ENCODE measurements at places on chromosomes 13 and 19.

GRCh38 chr13:49711218-49711863 lies 20.1 kb upstream of the EBPL start:
- no peak for DNase-seq

DNA sequence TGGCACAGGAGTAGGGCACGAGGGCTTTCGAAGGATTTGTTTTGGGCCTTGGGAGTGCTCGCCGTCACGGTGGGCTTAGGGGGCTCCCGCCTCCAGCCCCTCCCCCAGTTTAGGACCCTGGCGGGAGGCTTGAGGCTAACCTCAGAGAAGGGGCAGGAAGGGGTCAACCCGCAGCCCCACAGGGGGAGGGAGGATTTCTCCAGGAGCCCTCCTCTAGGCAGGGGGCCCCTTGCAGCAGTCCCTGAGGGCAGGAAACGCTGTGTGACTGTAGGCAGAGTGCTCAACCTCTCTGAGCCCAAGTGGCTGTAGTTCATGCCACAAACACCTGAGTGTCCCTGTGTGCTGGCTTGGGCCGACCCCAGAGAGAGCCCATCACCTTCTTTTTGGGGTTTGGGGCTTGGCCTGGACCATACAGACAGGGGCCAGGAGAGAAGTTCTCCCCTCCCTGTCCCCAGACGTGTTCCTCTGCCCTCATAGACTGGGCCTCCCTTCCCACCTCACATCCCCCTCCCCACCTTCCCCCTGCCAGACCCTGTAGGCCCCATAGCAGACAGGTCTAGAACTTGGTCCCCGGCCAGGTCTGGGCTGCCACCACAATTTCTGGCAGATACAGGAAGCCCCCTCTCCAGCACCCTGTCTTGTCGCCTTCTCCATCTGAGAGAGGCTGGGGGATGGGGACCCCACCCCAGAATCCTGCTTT lies 8.1 kb downstream of the ISYNA1 start:
- DNase-seq: no peak

DNA sequence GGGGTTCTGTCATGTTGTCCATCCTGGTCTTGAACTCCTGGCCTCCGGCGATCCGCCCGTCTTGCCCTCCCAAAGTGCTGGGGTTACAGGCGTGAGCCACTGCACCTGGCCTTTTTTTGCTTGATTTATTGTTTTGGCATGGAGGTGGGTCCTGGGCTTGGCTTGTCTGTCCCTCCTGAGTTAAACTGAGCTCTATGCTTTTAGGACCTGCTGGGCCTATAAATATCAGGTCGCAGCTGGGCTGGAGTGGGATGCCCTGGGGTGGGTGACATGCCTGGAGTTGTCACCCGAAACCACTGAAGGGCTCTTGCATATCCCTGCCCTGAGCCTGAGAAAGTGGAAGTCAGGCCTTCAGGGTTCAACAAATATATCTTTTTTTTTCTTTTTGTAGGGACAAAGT lies 5.5 kb downstream of the ARRDC5 start:
- no peak for DNase-seq

GRCh38 chr19:40365613-40366401 lies 17.3 kb downstream of the PLD3 start:
- peak; percentile 81 for DNase-seq

DNA sequence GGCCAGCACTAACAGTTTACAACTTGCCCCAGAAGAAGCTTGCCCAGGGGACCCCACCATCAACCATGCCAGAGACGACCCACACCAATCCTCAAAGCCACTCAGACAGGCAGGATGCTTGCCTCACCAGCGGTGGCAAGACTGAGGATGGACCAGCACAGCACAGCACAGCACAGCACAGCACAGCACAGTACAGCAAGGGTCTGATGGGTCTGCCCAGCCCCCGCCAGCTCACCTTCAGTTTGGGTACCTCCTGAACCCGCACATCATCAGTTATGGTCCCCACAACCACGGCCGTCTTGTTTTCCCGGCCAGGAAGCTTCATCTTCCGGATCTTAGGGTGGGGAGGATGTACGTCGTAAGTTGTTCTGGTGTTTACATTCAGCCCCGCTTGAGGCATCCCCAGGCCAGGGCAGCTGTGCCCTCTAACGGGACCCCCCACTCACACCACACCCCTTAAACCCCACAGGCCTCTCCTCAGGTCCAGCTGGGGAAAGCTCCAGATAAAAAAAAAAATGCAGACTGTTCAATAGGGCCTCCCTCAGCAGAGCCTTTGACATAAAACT lies 1.7 kb upstream of the FAM83E start:
- DNase-seq: no peak
